Heart left ventricle (tissue), 16 donors: ENCODE measurements at places on chromosomes 2 and 18.
A peak's percentile ranks its signal among the peaks of the same experiment; 100 is the strongest.

- DNase-seq = no peak
Observed at GRCh38 chr18:57029761-57030160, 117.1 kb upstream of the BOD1L2 start.

DNA sequence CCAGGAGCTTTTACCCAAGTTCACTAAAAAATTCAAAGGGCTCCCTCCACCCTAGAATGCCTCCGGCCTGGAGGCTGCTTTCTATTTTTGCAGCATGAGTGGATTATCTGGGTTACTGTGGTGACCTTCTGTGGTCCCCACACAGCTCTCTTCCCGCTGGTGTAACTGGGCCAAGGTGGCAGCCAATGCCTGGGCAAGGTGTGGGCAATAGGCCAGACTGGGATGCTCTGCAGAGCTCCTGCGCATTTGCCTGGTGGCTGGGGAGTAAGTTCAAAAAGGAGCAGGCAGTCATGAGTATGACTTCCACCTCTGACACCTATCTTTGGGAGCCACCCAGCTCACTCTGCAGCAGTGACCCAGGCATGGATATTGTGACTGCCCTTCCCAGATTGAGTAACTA is 130.5 kb upstream of the SPRED2 start:
- DNase-seq = peak; percentile 84

DNA sequence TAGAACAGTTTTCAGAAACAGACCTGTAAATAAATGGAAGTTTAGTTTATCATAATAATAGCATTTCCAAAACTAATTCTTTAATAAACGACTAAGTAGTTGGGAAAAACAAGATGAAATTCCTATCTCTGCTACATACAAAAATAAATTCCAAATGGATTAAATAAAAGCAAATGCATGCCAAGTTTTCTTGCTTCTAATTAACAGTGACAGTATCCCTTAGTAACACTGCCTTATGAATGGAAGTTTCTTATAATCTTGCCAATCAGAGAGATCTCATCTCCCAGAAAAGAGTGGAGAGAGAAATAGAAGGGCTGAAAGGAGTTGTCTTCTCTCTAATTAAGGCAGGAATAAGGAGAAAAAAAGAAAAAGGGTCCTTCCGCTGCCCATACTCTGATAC is 133.9 kb downstream of the GFPT1 start:
- DNase-seq = no peak

DNA sequence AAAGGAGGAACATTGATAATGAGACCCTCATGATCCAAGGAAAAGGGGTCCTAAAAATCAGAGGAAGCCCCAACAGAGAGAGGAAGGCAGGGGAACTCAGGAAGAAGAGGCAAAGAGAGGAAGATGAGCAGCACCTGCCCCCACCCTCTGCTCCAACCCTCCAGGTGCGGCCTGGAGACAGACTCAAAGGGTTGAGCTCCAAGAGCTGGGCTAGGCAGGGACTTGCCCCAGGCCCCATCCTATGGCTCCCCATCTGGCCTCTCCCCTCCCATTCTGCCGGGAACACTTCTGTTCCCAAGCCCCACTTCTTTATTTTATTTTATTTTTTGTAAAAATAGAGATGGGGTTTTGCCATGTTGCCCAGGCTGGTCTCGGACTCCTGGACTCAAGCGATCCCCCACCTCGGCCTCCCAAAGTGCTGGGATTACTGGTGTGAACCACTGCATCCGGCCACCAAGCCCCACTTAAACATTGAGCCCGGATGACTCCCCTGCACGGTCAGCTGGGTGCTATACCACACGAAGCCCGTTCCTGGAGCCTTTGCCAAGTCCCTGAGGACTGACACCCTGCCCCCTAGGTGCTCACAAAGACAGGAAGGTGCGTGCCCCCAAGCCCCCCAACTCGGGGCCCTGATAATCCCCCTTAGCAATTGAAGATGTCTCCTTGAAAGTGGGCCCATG is 3.8 kb upstream of the GPR55 start:
- peak; percentile 18 for DNase-seq

DNA sequence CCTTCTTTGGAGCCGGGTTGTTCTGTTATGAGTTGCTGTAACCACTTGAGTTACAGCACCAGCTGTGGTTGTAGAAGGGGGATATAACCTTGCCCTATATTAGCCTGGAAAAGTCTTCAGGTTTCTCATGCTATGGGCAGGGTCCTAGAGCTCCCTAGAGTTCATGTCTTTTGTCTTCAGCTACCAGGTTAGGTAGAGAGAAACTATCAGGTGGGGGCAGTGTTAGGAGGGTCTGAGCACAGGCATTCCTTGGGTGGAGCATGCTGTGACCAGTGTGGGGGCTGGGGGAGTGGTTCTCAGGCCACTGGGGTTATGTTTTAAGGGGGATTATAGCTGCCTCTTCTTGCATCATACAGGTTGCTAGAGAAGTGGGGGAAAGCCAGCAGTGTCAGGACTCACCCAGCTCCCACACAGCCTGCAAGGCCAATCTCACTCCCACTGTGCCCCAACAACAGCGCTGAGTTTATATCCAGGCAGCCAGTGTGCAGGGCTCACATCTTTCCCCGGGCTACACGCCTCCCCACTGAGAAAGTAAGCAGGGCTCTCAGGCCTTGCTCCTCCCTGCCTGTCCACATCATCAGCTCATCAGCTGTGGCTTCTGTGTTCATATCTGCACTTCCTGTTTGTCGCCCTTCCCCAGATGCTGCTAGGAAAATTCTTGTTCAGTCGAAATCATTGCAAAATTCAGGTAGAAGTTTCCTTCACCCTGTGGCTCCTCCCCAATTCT is 133.8 kb upstream of the NRXN1 start:
- DNase-seq = no peak

- DNase-seq = no peak
Observed at GRCh38 chr2:20797096-20797495, 25.8 kb downstream of the LDAH start.
